ENCODE measurements at places on chromosomes 1 and 21.

DNA sequence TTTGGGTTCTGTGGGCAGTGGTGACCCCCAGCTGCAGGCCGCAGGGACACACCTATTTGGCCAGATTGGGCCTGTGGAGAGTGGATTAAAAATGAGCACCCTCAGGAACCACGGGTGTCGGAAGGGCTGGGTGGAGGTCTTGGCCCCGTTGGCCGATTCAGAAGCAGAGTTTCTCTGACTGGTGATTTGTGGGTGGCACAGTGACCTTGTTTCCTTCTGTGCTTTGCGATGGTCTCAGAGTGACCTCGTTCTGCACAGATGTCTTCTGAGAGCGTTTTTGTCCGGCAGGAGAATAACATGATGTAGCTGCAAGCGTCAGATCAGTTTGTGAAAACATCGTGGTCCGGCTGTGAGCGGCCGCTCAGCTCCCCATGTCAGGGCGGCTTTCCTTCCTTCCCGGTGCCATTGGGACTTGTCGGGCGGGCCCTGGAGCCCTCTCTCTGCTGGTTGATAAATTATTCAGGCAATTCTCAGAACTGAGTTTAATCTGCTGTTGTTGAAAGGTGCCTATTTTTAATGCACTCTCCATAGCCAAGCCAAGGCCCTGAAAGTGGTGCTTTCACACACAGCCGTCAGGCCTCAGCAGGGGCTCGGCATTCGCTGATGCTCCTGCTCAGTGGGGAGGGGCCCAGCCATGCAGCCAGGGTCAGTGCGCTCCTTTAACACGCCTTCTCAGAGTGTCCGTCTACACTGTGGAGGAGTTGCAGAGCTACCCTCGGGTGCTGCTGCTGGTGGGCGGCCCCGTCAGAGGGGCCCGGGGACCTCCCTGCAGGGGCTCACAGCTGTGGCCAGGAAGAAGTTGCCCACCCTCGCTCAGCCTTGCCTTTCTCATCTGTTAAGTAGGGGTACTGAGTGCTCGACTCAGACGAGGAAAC is 26.8 kb downstream of the TRPM2 start:
- no peak for DNase-seq

DNA sequence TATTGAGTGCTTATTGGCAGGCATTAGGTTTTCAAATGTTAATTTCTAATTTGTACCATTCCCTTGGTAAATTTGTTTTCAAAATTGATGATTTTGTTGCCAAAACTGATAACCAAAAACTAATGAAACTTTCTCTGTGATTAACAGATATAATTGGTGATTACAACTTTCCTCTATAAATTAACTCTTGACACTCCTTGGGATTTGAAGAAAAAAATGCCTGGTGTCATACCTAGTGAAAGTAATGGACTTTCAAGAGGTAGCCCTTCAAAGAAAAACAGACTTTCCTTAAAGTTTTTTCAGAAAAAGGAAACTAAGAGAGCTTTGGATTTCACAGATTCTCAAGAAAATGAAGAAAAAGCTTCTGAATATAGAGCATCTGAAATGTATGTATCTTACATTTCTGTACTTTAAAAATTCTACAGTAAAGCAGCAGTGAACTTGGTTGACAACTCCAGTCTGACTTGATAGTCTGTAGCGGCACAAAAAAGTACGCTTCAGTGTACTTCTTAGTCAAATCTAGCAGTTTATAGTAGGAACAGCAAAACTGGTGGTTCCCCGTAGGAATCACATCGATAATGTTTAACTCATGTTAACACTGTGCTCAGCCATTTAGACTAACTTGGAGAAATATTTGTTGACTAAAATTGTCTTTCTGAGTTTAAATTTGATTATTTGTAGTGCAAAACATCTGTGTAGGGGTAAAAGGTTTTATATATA is 3.0 kb downstream of the USP1 start:
- DNase-seq, result peak; percentile 72

DNA sequence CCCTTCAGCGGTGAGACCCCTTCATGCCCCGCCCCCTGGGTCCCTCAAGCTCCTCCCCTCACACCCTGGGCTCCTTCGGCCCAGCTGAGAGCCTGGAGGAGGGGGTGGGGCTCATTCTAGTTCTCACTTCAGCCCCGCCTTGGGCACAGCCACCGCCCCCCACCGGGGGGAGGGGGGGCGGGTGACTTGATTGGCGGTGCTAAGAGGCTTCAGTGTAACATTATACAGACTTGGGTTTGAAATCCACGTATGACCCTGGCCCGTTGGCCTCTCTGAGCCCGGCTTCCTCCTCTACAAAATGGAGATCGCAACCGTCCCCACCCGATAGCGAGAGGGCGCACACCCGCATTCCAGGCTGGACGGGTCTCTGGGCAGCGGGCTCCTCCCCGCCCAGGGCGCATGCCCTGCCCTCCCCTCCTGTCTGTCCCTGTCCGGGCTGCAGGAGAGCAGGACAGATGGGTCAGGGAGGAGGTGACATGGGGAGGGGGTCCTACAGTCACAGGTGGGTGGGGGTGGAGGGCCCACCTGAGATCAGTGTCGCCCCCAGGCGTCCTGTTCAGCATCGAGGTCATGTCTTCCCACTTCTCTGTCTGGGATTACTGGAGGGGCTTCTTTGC is 5.1 kb downstream of the CLCNKB start:
- DNase-seq, result no peak

- peak; percentile 1 for DNase-seq
Measured at GRCh38 chr1:245434280-245434679, 279.5 kb downstream of the KIF26B start.

- no peak for DNase-seq
Measured at GRCh38 chr1:203215573-203215972, 13.9 kb downstream of the CHIT1 start.

- peak; percentile 86 for DNase-seq
Measured at GRCh38 chr1:234628089-234628488, 18.1 kb upstream of the IRF2BP2 start.

- DNase-seq, result no peak
Measured at GRCh38 chr1:219871427-219872057, 56.8 kb downstream of the SLC30A10 start.

- no peak for DNase-seq
Measured at GRCh38 chr1:116403496-116404136, 30.6 kb downstream of the ATP1A1 start.

DNA sequence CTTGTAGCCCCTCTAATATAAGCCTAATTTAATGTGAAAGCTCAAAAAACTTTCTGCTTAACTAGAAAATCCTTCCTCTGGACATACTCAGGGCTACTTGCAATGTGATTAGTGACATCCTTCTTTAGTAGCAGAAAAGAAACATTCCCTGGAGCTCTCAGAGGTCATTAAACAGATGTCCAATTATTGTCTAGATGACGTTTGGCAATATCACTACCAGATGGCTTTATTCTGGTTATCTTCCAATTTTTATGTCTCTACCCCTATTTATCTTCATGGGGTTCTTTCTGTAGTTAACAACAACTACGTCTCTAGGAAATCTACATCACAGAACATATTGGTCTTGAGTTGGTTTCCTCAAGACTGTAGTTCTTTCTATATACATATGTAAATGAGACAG is 44.2 kb downstream of the CTH start:
- no peak for DNase-seq

DNA sequence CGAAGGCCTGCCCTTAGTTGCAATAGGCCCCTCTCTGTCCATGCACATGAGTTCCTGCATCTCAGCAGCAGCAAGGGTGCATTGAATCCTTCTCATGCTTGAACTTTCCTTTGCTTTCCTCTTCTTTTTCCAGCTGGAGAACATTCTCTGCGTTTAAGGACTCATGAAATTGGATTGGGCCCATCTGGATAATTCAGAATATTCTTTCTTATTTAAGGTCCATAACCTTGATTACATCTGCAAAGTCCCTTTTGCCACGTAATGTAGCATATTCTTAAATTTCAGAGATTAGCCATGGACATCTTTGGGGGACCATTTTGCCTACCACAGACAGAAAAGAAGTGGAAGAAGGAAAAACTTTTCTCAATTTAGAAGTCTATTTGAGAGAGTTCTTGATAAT is 159.7 kb upstream of the C21orf91 start:
- no peak for DNase-seq

- DNase-seq, result no peak
Measured at GRCh38 chr1:196114193-196114592, 494.0 kb downstream of the KCNT2 start.

DNA sequence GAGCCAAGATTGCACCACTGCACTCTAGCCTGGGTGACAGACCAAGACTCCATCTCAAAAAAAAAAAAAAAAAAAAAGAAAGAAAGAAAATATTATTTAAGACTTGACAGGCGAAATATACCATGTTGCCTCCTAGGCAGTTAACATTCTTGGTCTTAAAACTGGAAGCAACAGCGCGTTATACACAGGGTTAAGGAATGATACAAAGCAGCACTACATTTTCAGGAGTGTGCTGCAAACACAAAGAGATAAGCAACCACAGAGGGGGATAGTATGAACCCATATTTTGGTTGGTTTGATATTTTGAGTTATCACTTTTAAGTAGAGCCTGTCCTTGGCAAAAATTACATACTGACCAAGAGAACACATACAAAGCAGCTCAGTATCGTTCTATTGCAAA is 25.1 kb downstream of the USP24 start:
- DNase-seq, result no peak

DNA sequence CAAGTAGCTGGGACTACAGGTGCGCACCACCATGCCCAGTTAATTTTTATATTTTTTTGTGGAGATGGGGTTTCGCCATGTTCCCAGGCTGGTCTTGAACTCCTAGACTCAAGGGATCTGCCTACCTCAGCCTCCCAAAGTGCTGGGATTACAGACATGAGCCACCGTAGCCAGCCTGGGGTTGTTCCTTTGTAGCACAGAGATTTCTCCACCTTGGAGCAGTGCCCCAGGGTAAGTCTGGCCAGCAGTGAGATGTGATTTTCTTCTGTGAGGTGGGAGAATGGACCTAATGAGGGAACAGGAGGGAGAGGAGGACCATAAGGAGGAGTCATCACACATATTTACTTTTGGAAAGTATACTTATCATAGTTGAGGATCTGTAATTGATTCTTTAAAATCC is 61.1 kb upstream of the GADD45A start:
- no peak for DNase-seq

- DNase-seq, result no peak
Measured at GRCh38 chr1:85444381-85444780, 20.6 kb downstream of the DDAH1 start.

- no peak for DNase-seq
Measured at GRCh38 chr1:153789478-153790034, 14.3 kb downstream of the SLC27A3 start.

GRCh38 chr21:42630626-42631025 is 22.8 kb upstream of the PDE9A start:
- no peak for DNase-seq

DNA sequence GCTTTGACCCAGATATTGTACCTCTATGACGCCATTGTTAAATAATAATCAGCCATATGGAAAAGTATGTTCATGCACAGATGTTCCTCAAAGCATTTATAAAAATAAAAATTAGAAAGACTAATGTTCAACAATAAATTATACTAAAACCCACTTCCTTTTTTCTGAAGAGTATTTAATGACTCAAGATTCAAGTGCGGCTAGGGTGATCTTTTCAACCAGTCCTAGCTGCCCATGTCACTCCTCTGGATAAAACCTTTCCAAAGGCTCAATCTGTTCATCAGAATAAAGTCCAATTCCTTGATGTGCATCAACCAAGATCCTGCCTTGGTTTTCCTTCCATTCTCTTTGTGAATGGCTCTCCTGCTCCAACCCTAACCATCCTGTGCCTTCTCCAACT is 292.0 kb downstream of the VAV3 start:
- DNase-seq, result no peak

DNA sequence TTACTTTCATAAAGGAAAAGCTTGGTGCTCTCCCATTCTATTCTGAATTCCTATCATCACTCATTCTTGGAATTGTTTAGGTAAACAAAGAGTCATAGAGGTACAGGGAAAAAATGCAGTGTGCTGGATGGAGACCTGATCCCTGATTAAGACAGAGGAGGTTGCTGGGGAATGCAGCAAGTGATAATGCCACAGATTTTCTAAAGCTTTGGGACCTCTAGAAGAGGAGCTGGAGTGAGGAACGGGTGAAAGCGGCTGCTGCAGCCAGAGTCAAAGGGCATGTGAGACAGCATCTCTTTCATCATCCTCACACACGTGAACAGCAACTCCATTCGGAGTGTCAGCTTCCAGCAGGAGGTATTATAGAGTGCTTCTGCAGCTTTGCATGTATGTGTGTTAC is 54.9 kb upstream of the DIPK1A start:
- DNase-seq, result no peak

DNA sequence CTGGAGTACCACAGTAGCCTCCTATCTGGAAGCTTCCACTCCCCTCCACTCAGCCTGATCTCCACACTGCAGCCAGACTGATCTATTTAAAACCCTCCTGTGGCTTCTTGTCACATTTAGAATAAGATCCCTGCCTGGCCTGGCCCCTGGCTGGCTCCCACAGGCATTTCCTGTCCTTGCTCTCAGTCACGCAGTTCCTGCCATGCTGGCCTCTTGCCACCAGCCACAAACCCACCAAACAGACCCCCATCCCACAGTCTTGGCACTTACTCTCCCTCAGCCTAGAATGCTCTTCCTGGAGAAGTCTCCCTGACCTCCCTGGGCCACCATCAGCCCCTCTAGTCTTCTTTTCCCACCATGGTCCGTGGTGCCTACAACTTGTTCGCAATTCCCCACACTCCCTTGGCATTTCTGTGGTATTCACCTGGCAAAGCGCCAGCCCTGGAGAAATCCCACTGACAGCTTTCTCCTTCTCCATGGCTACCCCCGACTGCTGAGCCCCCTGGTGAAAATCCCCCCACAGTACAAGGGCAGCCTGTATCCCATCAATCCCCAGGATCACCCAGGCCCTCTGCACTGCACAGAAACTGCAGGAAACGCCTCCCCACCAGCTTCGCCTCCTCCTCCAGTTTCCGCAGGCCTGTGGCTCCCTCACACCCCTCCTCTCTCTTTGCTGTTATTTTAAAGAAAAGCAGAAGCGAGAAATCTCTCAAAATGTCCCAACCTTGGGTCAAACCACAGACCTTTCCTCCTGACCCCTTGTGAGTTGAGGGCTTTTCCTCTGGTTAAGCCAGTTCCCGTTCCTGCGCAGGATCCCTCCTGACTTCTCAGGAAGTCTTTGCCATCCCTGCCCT is 94.5 kb downstream of the SYT2 start:
- DNase-seq, result no peak
